ENCODE measurements at places on chromosomes 12 and 14.

GRCh38 chr12:5480938-5481303, 49.0 kb downstream of the NTF3 start:
- no peak for DNase-seq

- no peak for DNase-seq
Measured at GRCh38 chr12:66048835-66049537, 81.6 kb downstream of the LLPH start.

DNA sequence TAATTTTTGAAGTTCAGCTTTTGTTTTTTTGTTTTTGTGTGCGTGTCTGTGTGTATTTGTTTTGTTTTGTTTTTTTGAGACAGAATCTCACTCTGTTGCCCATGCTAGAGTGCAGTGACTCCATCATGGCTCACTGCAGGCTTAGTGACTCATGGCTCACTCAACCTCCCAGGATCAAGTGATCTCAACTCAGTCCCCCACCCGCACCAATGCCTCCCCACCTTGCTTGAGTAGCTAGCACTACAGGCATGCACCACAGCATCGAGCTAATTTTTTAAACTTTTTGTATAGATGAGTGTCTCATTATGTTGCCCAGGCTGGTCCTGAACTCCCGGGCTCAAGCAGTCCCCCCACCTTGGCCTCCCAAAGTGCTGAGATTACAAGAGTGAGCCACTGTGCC, 981.4 kb downstream of the BCL11B start:
- DNase-seq, result no peak

GRCh38 chr12:75756771-75757170, 245.4 kb upstream of the KRR1 start:
- DNase-seq, result no peak

GRCh38 chr12:116443821-116444589, 115.2 kb upstream of the MAP1LC3B2 start:
- no peak for DNase-seq
